ENCODE measurements at places on chromosomes 3 and 15. TPM values are rescaled to one million over a fixed set of nuclear protein-coding genes. Genes with fewer than 3 reads are reported as not detected.

NOX5 gene
- 0.26 TPM for total RNA-seq

WDR93 gene
- total RNA-seq = 0.18 TPM

FAM43A gene
- 51.4 TPM for total RNA-seq

LRRC31 gene
- total RNA-seq = not detected

C2CD4A gene
- 0.15 TPM for total RNA-seq

CA12 gene
- total RNA-seq = 0.74 TPM

CYP1A2 gene
- total RNA-seq = not detected

ACKR4 gene
- total RNA-seq = not detected

TMEM45A gene
- total RNA-seq = 8.6 TPM

TMOD2 gene
- total RNA-seq = 1.7 TPM

PDZRN3 gene
- total RNA-seq = not detected
